ENCODE measurements at places on chromosomes 2 and 18.
A peak's percentile ranks its signal among the peaks of the same experiment; 100 is the strongest.

DNA sequence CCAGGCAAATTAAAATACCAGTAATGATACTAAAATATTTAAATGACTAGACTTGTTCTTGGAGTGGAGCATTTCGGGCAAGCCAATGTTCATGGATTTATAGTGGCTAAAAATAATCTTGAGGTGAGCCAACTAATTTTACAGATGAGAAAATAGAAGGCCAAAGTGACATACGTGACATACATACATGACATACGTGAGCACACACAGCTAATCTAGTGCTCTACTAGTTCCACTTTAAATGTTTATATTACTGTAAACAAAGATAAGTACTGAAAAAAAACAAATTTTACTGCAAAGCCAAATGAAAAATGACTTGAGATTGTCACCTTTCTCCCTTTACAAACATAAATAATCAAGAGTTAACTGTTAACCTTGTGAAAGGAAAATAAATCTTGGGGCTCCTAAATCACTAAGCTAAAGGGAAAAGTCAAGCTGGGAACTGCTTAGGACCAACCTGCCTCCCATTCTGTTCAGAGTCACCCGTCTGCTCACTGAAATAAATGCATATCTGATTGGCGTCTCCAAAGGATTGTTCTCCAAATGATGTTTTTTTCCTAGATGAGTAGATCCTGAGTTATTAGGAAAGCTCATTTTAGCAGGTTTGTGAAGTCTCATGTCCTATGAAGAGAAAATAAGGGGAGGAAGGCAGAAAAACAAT lies 96.7 kb downstream of the PMS1 start:
- DNase-seq, result peak; percentile 65

- peak; percentile 41 for DNase-seq
Measured at GRCh38 chr2:66495788-66496640, 61.1 kb downstream of the MEIS1 start.

DNA sequence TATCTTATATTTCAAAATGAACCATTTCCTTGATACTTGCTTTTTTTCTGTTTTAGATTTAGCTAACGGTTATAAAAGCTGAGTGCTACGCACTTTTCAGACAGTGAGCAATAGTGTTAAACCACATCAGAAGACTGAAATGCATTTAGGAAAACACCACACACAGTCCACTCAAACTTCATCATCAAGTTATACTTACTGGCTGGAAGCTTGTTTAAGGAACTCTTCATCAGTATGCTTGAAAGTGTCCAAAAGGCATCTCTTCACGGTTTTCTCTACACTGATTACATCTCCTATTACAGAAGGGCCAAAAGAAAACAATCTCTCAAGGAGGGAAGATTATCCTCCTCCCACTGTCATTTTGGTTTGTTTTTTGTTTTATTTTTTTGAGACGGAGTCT lies 19.7 kb downstream of the ILKAP start:
- DNase-seq, result no peak

DNA sequence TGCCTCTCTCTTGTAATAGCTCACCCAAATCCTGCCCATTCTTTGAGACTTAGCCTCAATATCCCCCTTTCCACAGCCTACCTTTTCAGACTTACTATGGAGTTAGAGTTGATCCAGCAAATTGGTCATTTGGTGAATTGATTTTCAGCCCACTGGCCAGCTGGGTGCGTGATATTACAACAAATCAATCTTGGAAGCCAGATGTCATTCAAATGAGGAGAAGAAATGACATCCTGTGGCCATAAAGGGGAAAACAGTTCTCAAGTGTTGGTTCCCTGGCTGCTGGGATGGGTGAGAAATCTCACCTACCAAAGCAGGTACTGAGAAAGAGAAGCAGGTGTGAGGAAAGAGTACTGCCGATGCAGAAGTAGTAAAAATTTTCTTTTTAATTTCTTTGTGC lies 36.7 kb upstream of the FOXI3 start:
- DNase-seq, result no peak

- peak; percentile 39 for DNase-seq
Measured at GRCh38 chr2:10170256-10170655, 47.7 kb downstream of the RRM2 start.

DNA sequence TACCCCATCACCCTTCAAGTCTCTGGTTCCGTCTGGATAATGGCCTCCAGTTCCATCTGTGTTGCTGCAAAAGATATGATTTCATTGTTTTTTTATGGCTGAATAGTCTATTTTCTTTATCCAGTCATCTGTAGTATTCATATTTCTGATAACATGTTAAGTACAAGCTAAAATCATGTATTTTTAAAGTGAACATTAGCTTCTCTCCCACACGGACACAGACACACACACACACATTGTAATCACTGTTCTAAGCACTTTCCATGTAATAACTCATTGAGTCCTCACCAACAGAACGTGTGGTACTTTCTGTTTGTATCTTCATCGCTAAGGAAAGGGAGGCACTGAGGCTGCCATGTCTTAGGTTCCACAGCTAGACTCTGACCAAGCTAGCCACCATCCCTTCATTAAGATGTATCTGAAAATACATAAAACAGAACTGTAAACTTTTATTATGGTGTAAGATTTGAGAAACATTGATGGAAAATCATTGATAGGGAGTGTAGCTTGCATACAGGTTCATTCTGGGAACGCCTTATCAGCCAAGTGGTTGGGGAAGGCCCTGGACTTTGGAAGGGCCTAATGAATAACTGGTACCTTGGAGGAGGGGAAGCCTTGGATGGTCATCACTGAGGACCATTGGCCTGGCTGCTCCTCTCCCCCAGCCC lies 8.1 kb downstream of the NCK2 start:
- no peak for DNase-seq

GRCh38 chr2:68806511-68807109 lies 64.6 kb downstream of the BMP10 start:
- no peak for DNase-seq

DNA sequence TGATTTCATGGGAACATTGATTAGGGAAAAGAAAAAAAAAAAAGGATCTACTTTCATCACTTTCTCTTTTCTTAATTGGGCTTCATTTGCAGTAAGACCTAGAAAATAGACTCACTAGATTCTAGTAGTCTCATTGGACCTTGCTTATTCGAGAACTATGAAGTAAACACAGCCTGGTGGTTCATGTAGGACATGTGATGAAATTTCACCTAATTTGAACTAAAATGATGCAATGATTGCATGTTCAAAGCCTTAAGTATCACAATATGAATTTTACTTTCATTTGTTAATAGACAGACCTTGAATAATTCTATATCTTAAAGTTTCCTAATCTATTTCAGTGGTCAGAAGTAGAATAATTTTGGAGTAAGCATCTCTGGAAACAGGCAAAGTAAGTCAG lies 688.9 kb upstream of the NRXN1 start:
- DNase-seq, result no peak

DNA sequence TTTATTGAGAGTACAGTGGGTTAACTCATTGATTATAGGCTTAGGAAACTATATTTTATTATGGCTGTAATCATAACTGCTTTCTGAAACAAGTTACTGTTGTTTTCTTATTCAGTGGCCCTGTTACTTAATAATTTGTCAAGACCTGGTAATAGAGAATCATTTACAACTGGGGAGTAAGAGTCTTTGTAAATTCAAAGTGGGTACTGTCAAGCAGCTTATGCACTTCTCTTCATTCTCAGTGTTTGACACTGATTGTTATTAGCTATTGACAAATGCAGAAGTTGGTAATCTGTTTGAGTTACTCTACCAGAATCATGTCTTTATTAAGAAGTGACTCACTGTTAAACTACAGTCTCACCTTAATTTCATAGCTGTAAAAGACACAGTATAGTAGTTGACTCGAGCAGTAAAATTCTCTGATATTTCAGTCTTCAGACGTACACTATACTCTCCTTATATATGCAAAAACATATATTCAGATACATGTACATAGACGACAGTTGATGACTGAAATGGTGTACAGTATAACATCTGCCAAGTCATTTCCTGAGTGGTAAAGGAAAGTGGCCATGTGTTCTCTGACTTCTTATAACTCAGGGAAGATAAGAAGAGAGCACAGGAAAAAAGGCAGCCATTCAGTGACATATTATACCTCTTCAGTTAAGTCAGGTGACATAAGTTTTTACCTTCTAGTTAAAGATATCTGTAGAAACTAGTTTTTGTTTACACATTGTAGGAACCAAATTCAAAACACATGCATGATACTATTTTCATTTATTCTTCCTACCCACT lies 36.0 kb upstream of the TTC27 start:
- no peak for DNase-seq
